Right lobe of liver (tissue), 6 donors: ENCODE measurements at places on chromosomes 16 and 17. TPM values are rescaled to one million over a fixed set of nuclear protein-coding genes. Genes with fewer than 3 reads are reported as not detected.

DNA sequence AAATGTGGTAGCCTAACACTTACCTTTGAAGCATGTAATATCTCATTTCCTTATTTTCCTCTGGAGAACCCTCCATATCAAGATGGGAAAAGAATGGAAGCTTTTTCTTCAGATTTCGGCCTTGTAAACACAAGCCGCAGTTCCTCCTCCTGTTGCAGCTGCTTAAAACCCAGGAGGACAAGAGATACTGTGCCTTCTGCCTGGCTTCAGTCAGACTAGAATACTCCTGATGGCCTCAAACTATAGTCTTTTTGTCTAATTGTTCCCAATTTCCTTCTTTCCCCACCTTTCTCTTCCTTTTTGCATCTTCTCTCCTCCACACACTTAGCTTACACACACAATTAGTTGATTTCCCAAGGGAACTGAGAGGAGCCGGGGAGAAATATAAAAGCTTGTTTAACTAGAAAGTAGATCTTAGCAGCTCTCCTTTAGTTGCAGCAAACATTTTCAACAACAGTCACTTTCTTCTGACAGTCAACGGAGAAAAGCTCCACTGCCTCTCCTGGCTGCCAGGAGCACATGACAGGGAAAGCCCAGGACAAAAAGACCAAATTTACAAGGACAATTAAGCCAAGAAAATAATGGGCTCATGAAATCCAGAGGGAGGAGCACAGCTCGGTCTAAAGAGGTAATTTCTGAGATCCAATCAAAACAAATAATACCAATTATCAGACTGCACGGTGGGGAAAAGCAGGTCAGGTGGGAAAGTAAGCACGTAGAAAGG is 76.4 kb upstream of the C17orf78 start:
- no peaks in the 10 kb centered on the region for H3K27me3 ChIP-seq
- no peaks in the 10 kb centered on the region for H3K36me3 ChIP-seq
- H3K27ac ChIP-seq: no peak overlapping the region
- H3K4me3 ChIP-seq: no peak overlapping the region
- no peaks in the 10 kb centered on the region for H3K4me1 ChIP-seq

- DNase-seq: no peak
- no peak overlapping the region for H3K27ac ChIP-seq
- no peaks in the 10 kb centered on the region for H3K36me3 ChIP-seq
- H3K4me1 ChIP-seq: no peaks in the 10 kb centered on the region
- no peaks in the 10 kb centered on the region for H3K27me3 ChIP-seq
- H3K4me3 ChIP-seq: no peak overlapping the region
These were observed 314.4 kb downstream of the PMP22 start for GRCh38 chr17:14950686-14951085.

DNA sequence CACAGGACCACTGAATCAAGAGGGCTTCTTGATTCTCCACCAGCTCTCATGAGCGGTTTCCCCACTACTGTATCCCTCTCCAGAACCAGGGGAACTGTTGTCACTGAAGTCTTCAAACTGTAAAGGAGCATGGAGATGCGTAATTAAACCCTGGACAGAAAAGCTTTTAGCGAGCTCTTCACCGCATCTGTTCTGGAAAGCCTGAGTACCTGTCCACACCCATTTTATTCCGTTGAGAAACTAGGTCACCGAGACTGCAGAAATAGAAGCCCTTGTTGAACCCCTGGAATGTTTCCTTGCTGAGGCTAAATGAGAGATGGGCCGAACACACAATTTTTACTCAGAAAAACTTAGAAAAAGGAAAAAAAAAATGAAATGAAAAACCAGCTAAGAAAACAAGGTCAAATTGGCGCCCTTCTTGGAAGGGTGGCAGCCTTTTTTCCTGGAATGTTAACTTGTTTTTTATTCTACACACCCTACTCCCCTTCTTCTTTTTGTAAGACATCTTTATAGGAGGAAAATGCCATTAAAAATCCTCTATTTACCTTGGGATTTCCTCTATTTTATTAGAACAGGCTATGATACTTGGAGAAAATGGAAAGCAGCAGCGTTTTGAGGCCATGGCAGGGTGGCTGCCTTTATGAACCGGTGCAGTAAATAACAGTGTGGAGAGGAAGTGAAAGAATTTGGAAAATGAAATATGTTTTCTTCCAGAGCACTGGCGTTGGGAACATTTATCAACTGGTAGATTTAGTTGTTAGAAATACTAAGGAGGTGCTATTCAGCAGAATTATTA is 52.6 kb upstream of the CRISPLD2 start:
- no peaks in the 10 kb centered on the region for H3K4me1 ChIP-seq
- H3K4me3 ChIP-seq: no peak overlapping the region
- H3K27me3 ChIP-seq: no peaks in the 10 kb centered on the region
- no peak overlapping the region for H3K27ac ChIP-seq
- H3K36me3 ChIP-seq: no peaks in the 10 kb centered on the region
- DNase-seq: no peak

DNA sequence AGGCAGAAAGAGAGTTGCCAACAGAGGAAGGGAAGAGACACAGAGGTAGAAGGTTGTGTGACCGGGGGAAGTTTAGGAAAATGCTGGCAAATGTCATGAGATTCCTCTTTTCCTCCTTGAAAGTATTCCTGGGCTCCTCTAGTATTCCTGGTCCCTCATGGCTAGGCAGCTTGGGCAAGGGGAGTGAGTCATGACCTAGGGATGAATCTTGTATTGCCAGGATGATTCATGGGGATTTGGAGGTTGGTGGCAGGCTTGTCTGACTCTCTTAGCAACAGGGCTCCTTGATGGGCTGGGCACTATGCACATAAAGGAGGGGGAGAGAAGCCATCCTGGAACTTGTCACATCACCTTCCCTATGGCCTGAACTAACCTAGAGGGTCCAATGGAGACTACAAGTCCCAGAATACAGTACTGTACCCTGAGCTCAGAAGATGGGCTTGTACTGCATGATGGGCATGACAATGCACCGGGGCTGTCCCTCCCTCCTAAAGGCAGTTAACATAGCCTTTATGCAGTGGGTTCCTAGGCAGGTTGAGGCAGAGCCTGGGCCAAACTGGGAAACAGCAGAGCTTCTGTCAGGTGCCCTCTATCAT is 2.1 kb upstream of the SEZ6 start:
- H3K36me3 ChIP-seq: no peaks in the 10 kb centered on the region
- DNase-seq: no peak
- no peaks in the 10 kb centered on the region for H3K4me1 ChIP-seq
- H3K27ac ChIP-seq: no peak overlapping the region

DNA sequence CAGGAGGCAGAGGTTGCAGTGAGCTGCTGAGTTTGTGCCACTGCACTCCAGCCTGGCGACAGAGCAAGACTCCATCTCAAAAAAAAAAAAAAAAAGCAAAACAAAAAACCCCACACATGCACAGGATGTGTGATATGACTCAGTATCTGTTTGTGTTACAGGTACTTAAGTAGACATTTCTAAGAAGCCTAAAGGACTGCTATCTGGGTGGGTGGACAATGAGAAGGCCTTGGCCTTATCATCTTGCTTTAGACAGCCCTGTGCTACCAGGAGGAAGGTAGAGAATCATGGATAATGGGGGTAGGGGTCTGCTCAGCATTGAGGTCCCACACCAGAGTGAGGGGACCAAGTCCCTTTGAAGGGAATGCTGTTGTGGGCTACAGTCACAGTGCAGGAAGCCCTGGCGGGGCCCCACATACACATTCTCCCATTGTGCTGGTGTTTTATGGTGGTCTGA is 26.7 kb downstream of the PLD6 start:
- DNase-seq: no peak
- no peak overlapping the region for H3K4me3 ChIP-seq
- H3K36me3 ChIP-seq: peaks cover 85% of the 10 kb centered on the region
- H3K27ac ChIP-seq: no peak overlapping the region

DNA sequence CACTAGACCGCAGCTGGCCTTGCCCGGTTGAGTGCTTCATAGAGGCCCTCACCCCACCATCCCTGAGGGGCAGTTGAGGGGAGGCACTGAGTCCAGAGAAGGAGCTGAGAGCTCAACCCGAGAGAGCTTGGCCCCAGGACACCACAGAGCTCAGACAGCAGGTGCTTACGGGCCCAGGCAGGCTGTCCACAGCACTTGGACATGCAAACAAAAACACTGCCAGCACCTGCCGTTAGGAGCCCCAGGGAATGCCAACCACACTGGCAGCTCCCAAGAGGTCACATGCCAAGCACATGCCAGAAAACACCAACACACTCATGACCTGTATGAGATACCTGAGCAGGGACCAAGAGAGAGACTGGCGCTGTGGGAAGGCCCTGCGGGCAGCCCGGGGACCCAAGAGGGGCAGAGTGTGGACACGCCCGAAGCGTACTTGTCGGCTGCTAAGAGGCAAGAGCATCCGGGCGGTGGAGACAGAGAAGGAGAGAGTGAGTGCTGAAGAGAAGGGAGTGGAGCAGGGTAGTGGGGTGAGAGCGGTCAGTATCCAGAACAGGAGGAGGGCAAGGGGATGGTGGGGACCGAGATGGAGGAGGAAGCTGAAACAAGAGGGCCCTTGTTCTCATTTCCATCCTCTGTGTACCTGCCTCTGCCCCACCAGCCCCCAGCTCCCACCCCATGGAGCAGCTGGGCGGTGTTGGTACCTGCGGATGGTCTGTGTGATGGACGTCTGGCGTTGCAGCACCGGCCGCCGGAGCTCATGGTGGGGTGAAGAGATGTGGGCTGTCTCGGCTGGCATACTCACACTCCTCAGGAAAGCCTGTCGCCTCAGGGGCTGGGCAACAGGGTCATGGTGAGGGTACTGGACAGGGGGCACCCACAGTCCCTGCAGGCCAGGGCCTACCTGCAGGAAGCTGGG is 8.2 kb downstream of the RHBDF1 start:
- H3K27me3 ChIP-seq: no peaks in the 10 kb centered on the region
- no peak overlapping the region for H3K4me3 ChIP-seq
- no peaks in the 10 kb centered on the region for H3K36me3 ChIP-seq
- H3K27ac ChIP-seq: no peak overlapping the region
- H3K4me1 ChIP-seq: no peaks in the 10 kb centered on the region

- no peaks in the 10 kb centered on the region for H3K36me3 ChIP-seq
- no peak for DNase-seq
- H3K27me3 ChIP-seq: no peaks in the 10 kb centered on the region
These were observed 30.4 kb downstream of the CCDC182 start for GRCh38 chr17:57714665-57715180.

DNA sequence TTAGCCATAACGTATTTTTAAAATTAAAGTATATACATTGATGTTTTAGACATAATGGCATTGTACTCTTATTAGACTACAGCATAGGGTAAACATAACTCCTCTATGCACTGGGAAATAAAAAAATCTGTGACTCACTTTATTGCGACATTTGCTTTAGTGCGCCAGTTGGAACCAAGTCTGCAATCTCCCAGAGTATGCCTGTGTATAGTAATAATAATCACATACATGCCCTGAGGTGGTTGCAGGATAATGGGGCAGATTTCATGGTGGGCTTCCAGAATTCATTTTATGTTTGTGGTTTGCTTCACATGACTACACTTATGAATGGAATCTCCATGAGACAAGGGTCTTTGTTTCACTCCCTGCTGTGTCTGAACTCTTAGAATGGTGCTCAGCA is 66.9 kb upstream of the N4BP1 start:
- no peaks in the 10 kb centered on the region for H3K27me3 ChIP-seq
- H3K27ac ChIP-seq: no peak overlapping the region
- H3K4me1 ChIP-seq: no peaks in the 10 kb centered on the region
- no peak for DNase-seq
- H3K4me3 ChIP-seq: no peak overlapping the region

DNA sequence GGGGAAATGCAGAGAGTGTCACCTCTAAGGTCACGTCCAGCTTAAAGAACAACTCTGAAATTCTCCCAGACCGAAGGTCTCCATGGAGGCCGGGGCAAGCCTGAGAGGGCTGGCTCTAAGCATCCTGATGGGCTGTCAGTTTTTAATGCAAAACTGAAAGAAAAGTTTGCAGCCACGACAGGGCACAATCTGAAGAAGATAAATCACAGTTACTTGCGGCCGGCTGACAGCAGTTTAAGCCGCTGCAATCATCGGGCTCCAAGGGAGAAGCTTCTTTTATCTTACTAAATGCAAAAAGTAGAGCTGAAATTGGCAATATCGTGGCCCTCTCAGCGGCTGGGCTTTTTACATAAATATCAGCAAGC is 168.8 kb downstream of the CYLD start:
- no peak for DNase-seq
- no peaks in the 10 kb centered on the region for H3K36me3 ChIP-seq
- H3K27ac ChIP-seq: no peak overlapping the region
- no peak overlapping the region for H3K4me3 ChIP-seq
- no peaks in the 10 kb centered on the region for H3K27me3 ChIP-seq

GRCh38 chr17:683499-684254 is 31.0 kb downstream of the VPS53 start:
- no peaks in the 10 kb centered on the region for H3K36me3 ChIP-seq
- no peak overlapping the region for H3K27ac ChIP-seq
- DNase-seq: no peak
- H3K27me3 ChIP-seq: no peaks in the 10 kb centered on the region

GRCh38 chr16:10608687-10609401 is 28.4 kb upstream of the EMP2 start:
- no peak overlapping the region for H3K27ac ChIP-seq
- H3K4me3 ChIP-seq: no peak overlapping the region
- peaks cover 11% of the 10 kb centered on the region for H3K4me1 ChIP-seq

DNA sequence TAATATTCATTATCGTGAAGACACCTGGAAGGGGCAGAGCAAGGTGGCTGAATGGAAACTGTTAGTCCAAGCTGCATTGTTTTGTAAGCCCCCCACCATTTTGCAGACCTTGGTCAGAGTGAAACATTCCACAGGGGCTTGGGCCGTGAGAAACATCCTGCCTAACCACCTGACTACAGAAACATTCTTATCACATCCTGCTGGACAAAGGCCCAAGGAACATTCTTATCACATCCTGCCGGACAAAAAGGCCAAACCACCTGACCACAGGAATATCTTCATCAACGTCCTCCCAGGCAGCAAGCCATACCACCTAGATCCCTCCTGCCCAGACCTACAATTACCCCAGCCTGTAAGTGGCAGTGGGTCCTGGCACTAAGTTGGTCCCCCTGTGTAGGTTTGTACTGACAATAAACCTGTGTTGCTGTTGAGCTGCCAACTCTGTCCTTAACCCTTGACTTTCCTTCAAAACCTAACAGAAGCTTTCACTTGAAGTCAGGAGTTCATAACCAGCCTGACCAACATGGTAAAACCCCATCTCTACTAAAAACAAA is 19.6 kb downstream of the ATF7IP2 start:
- no peak overlapping the region for H3K4me3 ChIP-seq
- no peak overlapping the region for H3K27ac ChIP-seq
- no peak for DNase-seq
- H3K36me3 ChIP-seq: no peaks in the 10 kb centered on the region
- H3K4me1 ChIP-seq: no peaks in the 10 kb centered on the region

- H3K27ac ChIP-seq: no peak overlapping the region
- H3K27me3 ChIP-seq: no peaks in the 10 kb centered on the region
- no peak overlapping the region for H3K4me3 ChIP-seq
- H3K36me3 ChIP-seq: no peaks in the 10 kb centered on the region
- peaks cover 5% of the 10 kb centered on the region for H3K4me1 ChIP-seq
- no peak for DNase-seq
These were observed 2.2 kb downstream of the JUP start for GRCh38 chr17:41784207-41784744.

- DNase-seq: no peak
- no peaks in the 10 kb centered on the region for H3K27me3 ChIP-seq
- no peaks in the 10 kb centered on the region for H3K4me1 ChIP-seq
- no peak overlapping the region for H3K27ac ChIP-seq
These were observed 6.7 kb upstream of the TPPP3 start for GRCh38 chr16:67399749-67400704.

PYY gene
- not detected for total RNA-seq

TBC1D3E gene
- not detected for total RNA-seq

STUB1 gene
- total RNA-seq: 58.3 TPM

ELAC2 gene
- 59.1 TPM for total RNA-seq

MAF gene
- 25.4 TPM for total RNA-seq

SECTM1 gene
- total RNA-seq: 3.9 TPM

ARSG gene
- 1.2 TPM for total RNA-seq
